Stimulated activated CD8-positive, alpha-beta memory T cell treated with anti-CD3 and anti-CD28 coated beads, Interleukin-12 subunit alpha, Interleukin-12 subunit beta, amount 100 ng/mL, for 1 hour (primary cell): ENCODE measurements at places on chromosomes 1 and 21.

GRCh38 chr1:169106921-169107602 lies 572 bp downstream of the ATP1B1 start:
- no peak for DNase-seq

GRCh38 chr1:30933874-30934252 lies 25.3 kb upstream of the SDC3 start:
- no peak for DNase-seq

GRCh38 chr21:37335053-37335452 lies 31.5 kb upstream of the DYRK1A start:
- DNase-seq = no peak

DNA sequence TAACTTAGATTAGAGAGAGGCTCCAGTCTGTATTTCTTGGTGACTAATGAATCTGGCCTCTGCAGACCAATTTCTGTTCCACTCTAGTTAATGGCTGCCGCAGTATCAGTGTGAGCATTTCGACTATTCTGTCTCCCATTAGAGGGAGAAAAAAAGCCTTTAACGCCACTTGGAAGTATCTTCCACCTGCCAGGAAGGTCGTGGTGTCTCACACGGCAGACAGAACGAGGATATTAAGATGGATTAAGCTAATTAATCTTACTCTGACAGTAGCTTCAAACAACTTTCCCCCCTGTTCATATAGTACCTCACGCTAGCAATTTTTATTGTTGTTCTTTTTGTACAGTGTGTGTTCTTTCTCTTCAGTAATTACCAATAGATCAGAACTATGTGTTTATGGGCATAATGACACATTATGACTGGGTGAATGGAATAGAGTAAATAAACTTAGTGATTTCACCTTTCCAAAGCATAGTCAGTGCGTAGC lies 153.8 kb downstream of the ADGRL2 start:
- DNase-seq = no peak

DNA sequence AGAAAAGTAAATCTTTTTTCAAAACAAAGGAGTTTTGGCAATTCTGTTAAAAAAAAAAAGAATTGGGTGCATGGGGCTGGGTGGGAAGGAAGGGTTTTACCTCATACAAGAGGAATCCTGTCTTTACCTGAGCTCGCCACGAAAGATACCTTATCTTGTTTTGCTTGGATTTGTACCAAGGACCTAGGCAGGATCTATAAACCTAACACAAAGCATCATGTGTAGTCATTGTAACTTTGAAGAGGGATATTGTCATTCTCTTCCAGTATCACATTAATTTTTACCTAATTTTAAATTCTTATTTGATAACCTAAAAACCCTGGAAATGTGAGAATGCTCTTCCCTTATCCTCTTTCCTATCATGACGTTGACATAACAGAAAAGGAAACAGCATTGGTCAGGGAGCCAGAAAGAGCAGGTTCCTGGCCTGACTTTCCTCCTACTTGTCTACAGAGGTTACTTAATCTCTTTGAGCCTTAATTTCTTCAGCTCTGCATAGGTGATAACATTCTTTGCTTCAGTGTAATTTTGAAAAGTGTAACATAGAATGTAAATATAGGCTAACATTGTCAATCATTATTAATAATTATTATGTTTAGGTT lies 4.0 kb upstream of the LAMC1 start:
- DNase-seq = no peak

DNA sequence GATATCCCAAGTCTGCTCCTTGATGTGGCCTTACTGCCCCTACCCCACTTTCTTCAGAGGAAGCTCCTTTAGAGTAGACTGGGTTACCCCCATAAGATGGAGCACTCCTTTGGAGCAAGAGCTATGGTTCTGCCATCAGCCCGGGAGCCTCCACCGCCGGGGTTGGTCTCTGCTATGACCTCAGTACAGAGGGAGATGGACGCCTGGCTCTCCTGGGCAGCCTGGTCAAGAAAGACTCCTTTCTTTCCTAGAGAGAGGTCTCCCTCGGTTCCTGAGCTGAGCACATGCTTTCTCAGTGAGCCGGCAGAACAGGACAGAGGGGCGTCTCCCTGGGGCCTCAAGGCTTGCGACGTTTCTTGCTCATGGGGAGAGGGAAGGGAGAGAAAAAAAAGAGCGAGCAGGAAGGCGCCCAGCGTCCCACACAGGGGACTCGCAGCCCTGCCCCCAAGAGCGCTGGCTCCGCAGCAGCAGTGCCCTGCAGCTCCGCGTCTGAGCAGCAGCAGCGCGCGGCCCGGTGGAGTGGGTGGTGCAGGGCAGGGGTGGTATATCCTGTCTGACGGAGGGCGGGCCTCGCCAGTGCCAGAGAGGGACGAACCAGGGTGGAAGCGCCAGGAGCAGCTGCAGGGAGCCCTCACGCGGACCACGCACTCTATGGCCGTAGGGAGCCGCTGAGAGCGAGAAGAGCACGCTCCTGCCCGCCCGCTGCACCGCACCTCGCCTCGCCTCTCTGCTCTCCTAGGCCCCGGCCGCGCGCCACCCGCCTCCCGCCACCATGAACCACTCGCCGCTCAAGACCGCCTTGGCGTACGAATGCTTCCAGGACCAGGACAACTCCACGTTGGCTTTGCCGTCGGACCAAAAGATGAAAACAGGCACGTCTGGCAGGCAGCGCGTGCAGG lies at the start of gene PKP1:
TSS of gene PKP1 (plus strand) at position 576 of the 899 bp plus-strand sequence. CDS start at position 773, 197 bp downstream.
- DNase-seq = no peak

DNA sequence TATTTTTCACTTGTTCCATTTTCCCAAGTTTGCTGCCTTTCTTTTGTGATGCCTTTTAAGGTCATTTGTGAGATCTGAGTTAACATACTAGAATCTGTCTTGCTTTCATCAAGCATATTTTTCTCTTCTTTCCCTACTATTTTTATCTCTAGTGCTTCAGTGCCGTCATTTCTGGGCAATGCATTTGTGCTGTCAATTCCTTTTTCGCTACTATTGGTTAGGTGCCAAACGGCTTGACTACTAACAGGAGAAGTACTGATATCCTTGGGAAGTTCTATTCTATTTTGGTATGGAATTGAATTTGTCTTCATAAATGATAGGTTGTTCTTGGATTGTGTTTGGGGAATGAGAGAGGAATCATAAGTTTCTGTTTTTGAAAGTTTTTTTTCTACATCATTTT lies 42.2 kb downstream of the LRRC53 start:
- no peak for DNase-seq

DNA sequence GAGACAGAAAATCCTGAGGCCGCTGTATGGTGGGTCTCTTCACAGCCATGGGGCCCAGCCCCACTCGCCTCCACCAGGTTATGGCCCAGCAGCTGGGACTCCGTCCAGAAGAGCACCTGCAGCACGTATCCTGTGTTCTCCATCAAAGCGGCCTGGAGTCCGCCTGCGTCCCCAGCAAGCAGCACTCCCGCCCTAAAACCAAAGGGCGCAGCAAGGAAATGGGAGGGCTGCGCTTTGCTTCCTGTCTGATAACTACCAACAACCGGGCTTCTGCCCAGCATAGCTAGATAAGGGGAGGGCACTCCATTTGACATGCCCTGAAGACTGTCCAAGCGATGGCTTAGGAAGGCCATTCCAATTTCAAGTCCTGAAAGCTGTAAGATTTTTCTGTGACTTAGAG lies 119.9 kb downstream of the KCNJ15 start:
- DNase-seq = no peak

GRCh38 chr1:220335668-220336067 lies 63.4 kb upstream of the RAB3GAP2 start:
- no peak for DNase-seq

DNA sequence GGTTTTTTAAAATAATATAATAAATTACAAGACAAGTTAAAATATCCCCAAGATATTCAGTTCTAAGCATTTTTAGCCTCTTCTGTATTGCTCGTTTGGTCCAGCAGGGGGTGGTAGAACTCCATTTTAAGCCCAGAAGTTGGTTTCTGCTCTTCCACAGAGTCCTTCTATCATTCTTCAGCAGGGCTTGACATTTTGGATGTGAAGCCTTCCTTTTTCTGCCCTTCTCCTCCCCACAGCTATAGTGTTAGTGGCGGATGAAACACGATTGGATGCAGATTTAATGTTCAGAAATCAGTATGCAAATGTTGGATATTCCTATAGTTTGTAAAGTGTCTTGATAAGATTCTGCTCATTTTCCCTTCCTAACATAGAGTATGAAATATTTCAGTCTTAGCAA lies 1.4 kb downstream of the NCAM2 start:
- no peak for DNase-seq

- no peak for DNase-seq
Measured at GRCh38 chr1:193355178-193355577, 168.8 kb upstream of the B3GALT2 start.

- DNase-seq = no peak
Measured at GRCh38 chr1:240496356-240496755, 115.6 kb downstream of the GREM2 start.

DNA sequence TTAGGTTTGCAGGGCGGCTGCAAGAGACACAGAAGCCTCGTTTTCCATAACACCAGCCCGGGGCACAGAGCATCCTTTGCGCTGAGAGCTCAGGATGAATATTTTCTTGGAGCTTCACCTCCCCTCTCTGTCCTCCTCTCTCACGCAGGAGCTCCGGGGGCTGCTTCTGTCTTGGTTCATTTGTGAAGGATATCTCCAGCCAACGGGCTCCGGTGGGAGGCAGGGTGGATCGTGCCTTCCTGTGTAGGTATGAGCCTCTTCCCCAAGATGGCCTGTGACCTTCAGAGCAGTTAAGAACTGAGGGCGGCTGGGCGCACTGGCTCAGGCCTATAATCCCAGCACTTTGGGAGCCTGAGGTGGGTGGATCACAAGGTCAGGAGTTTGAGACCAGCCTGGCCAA lies 319.0 kb upstream of the C1orf174 start:
- no peak for DNase-seq

GRCh38 chr1:244022311-244022710 lies 28.8 kb upstream of the ZBTB18 start:
- DNase-seq = no peak

GRCh38 chr21:17416139-17416538 lies 96.7 kb upstream of the CXADR start:
- DNase-seq = no peak

GRCh38 chr1:235058695-235059094 lies 69.9 kb downstream of the TOMM20 start:
- no peak for DNase-seq

GRCh38 chr1:116290085-116290705 lies 82.8 kb upstream of the ATP1A1 start:
- DNase-seq = no peak

GRCh38 chr1:44817771-44818495 lies 9.6 kb downstream of the BTBD19 start:
- no peak for DNase-seq

DNA sequence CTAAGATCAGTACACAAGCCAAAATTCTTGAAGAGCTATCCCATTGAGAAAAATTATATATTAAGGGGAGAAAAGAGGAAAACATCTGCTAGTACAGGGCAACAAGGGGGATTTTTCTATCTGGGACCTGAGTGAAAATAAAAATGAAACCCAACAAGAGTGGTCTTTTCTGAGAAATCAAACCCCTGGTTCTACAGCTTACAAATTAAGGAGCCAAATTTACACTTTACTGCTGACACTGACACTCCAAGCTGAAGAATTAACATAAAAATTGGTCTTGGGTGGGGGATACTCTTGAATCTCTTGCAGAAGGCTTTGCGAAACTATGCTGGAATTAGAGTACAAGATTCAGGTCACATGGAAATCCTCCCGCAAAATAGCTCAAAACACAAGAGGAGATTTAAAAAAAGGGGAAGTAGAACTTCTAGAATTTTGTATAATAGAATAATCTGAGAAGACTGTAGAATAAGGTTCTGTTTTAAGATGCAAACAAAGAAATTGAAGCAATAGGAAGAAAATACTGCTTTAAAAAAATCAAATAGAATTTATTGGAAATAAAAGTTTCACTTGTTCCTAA lies 32.1 kb upstream of the HSPA13 start:
- DNase-seq = no peak
